ENCODE measurements at places on chromosomes 2 and 18.

GRCh38 chr2:95669441-95669991 lies 77.7 kb downstream of the TRIM43 start:
- no peak for DNase-seq

GRCh38 chr2:237122214-237122666 lies 36.6 kb downstream of the COPS8 start:
- DNase-seq: peak; percentile 79

- DNase-seq: no peak
Measured at GRCh38 chr2:6723865-6724604, 141.7 kb downstream of the CMPK2 start.

GRCh38 chr2:112480530-112481049 lies 1.4 kb upstream of the TTL start:
- DNase-seq: peak; percentile 37

DNA sequence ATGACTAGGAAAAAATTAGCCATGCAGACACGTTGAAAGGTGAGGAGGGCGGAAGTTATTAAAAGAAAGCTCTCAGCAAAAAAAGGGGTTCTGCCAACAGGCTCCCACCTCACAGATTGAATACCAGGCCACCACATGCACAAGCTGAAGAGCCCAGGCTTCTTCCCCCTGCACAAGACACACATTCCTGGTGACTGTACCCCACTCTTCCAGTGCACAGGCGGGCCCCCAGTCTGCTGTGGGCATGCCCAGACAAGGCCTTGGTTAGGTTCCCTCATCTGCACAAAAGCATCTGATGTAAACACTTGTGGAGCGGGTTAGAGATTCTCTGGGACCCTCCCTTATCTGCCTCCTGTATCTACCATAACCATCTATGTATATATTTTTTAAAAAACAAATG lies 81.7 kb downstream of the AGPS start:
- no peak for DNase-seq

GRCh38 chr18:48781163-48781987 lies 169.4 kb downstream of the SMAD7 start:
- DNase-seq: no peak

- DNase-seq: no peak
Measured at GRCh38 chr18:76619621-76620315, 124.7 kb upstream of the ZNF516 start.

GRCh38 chr18:53241161-53241560 lies 901.2 kb downstream of the DCC start:
- DNase-seq: no peak

DNA sequence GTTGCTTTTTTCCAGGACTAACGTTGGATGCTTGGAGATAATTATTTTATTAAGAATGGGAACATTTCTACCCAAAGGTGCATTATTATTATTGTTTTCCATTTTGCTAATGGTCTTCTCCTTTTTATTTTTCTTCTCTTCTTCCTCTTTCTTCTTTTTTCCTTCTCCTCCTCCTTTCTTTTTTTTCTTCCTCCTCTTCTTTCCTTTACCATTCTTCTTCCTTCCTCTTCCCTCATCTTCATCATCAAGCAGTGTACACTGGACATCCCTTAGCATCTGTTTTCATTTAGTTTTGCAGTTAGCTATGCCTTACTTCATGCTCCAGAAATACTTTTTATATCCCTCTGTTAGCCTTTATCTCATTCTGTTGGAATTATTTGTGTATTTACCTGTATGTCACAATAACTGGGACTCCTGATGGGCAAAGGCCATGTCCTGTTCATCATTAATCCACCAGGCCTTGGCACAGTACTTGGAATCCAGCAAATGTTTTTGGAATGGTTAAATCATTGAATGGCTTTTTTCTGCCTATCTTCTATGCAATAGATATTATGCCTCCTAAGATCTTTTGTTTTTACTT lies 162.7 kb downstream of the CAMKMT start:
- no peak for DNase-seq

DNA sequence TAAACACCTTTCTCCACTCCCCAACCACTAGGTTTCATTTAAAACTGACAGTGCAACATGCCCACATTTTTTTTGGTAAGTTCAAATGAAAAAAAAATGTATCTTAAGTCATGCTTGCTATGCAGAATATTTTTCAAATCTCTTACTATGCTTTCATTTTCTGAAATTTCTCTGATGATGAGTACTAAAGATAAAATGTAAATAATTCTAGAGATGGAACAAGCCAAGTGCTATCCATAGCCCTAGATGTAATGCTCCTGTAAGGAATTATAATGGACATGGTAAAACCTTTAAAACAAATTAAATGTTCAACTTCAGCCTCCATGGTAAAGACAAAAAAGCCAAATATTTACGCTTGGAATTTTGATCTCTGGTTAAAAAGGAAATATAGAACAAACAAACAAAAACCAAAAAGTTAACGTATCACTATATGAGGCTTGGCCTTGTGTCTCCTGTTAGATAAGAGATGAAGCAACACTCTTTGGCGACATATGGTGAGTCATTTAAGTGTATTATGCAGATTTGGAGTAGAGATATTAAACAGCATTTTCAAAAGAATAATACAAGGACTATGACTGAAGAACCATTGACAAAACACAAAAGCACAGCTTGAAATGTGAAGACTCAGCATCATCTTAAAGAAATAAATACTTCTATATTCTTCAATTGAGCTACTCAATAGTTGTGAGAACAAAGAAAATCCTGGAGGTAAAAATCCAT lies 392.0 kb upstream of the LYPD1 start:
- no peak for DNase-seq

DNA sequence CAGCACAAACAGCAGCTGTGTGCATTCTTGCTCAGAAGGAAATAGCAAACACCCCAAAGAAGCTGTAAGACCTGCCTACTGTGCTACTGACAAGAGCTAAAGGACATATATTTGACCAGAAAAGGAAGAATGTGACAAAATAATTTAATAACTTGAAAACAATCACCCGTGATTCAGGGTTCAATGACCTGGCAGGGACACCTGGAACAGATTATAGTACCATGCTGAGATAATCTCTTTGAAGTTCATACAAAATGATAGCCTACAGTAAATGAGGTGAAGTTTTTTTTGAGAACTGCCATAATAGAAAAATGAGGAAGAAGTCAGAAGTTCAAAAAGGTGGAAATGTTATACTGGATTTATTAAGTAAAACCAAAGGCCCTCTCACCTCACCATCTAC lies 324.8 kb upstream of the GULP1 start:
- no peak for DNase-seq

DNA sequence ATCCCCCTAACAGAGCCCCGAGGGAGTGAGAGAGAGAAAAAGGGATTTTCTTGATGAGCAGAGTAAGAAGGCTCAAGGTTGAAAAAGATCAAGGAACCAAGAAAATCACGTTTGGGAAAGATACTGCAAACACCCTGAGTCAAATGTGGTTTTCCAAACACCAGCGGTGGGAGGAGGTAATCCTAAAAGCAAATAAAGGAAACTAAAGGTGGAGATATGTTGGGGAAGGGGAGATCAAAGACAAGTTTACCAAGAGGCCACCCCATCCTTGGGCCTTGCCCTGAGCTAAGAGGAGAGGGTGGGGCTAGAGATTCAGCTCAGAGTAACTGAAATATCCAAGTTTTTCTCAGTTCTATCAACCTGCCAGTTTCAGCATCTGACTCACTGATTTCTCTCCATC lies 332.3 kb downstream of the ETAA1 start:
- no peak for DNase-seq

DNA sequence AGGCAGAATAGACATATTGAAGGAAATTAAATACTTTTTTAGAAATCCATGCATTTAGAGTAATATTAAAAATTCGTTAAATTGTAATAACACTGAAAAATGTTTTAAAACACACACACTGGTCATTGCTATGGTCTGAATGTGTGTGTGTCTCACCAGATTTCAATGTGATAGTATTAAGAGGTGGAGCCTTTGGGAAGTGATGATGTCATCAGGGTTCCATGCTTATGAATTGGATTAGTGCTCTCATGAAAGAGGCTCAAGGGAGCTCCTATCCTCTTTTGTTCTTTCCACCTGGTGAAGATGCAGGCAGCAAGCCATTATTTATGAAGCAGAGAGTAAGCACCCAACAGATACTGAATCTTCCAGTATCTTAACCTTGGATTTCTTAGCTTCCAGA lies 441.8 kb downstream of the CDH2 start:
- no peak for DNase-seq

DNA sequence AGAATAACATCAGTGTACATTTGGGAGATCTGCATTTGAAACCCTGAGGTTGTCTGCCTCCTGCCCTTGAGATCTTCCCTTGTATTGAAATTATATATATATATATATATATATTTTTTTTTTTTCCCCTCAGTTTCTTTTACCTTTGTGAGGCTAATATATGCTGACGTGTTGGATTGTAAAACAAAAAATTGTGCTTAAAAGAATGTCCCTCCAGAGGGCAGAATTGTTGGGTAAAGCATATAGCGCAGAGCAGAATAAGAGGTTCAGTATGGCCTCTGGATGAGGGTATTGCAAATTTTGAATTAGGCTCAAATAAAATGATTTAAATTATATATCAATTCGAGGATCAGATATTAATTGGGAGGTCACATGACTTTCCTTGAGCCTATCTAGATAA lies 12.4 kb downstream of the NABP1 start:
- DNase-seq: no peak

DNA sequence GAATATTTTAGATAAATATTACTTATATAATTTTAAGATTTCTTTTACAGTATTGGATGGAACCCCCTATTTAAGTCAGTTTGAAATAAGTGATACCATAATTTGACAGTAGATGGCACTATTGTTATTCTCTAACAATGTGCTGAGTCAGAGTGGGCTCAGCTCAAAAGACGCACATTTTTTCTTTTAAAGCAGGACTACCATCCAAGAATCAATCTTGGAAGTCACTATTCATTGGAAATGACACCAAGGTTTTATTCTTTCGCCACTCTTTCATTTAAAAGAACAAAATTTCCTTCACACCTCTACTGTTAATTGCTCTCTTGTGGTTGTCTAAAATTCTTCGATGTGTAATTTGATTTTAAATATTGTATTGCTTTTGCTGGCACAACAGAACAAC lies 32.6 kb upstream of the SPAG16 start:
- no peak for DNase-seq

GRCh38 chr2:202129841-202130240 lies 56.8 kb downstream of the KIAA2012 start:
- no peak for DNase-seq

DNA sequence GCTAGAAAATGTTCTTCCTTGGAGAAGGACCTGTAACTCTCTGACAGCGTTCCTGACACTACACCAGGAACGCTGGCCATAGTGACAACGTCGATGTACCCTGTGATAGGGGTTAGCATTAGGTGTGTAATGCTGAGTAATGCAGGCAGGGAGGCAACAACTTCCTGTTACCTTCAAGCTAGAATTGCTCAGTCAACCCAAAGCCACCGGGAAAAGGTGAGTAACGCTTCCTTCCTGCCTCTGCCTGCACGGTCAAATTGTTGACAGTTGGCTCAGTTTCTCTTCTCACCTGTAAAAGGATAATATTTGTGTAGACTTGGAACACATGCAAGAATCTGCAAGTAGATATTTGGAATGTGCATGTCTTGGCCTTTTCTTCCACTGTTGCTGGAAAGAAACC lies 12.7 kb downstream of the FAM110C start:
- peak; percentile 62 for DNase-seq

DNA sequence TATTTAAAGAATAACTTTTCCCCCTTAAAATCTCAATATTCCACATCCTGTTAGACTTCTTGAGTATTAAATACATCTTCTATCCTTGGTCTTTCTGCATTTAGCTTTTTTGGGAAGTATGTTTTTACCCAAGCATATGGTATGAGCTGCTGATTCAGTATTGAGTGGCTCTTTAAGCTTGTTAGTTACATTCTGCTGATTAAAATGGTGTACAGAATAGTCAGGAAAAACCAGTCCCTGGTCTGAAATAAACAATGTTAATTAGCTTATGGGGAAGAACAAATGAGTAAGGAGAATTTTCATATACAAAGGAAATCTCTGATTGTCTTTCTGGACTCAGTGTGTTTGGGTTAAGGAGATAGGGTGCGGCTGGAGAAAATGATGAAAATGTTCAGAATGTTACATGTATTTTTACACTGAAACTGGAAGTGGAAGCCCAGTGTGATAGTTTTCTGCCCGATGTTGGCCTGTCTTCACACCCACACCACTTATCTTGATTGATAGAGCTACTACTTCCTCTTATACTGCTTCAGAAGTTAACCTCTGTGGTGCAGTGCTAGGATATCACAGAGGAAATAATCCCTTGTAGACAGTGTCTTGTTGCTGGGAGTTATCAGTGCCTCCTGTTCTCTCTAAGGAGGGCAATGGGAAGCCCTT lies 84.0 kb downstream of the MSH2 start:
- DNase-seq: no peak

- no peak for DNase-seq
Measured at GRCh38 chr2:168354499-168354898, 101.6 kb upstream of the CERS6 start.

GRCh38 chr18:336713-337112 lies 68.9 kb upstream of the THOC1 start:
- DNase-seq: no peak

DNA sequence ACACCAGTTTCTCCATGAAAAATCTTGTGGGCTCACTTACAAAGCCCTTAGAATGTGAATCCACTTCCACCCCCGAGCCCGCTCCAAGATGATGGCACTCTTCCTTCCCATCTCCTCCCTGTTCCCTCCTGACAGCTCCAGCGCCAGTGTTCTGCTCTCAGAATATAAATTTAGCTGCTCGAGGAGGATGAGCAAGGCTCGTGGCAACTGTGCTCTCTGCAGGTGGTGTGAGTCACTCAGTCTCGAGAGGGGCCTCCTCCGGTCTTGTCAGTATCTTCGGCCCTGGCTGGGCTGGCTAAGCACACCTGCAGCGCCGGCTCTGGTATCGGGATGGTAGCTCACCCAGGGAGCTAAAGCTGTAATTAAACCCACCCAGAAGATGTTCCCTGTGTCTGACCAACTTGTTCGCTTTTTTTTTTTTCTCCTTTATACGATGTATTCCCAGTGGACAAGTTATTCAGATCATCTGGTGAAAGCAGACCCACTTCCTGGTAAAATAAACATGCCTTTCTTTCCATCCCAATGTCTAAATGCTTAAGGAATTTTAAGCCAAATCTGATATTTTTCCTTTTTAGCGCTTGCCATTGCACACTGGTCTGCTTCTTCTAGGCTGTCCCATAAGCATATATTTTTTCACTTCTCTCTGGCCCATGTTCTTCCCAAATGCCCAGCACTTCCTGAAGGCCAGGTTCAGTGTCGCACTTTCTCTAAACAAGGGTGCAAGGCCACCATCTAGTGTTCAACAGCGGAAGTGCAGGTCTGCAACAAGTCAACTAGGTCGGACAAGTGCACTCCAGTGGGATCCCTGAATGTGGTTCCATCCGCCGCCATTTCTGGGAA lies 31.4 kb upstream of the YPEL5 start:
- DNase-seq: peak; percentile 85

- DNase-seq: no peak
Measured at GRCh38 chr2:6308986-6309385, 556.7 kb downstream of the CMPK2 start.

DNA sequence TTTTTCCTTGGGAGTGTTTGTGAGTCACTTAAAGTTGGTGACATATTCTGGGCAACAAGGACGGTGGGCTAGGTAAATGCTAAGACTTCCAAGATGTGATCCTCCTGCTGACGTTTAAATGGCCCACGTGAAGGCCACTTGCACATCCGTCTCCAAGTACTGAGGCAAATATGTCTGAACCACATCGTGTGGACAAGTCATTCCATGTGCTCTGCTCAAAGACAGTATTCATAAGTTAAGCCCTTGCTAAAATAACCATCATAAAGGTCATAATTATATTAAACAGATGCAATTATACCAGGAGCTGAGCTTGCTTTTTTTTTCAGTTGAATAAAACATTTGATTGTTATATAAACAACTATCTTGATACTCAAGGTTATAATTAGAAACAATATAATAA lies 44.8 kb downstream of the SPP2 start:
- DNase-seq: no peak

- no peak for DNase-seq
Measured at GRCh38 chr2:47155091-47155876, at the start of gene STPG4. Gene STPG4, minus strand, starts transcription at chr2:47155308. Its CDS starts 57 bp downstream, at chr2:47155251.

All from stimulated activated CD8-positive, alpha-beta memory T cell treated with anti-CD3 and anti-CD28 coated beads, Interleukin-4, amount 100 ng/mL, for 48 hours (primary cell).